ENCODE measurements at places on chromosomes 7 and 10.

DNA sequence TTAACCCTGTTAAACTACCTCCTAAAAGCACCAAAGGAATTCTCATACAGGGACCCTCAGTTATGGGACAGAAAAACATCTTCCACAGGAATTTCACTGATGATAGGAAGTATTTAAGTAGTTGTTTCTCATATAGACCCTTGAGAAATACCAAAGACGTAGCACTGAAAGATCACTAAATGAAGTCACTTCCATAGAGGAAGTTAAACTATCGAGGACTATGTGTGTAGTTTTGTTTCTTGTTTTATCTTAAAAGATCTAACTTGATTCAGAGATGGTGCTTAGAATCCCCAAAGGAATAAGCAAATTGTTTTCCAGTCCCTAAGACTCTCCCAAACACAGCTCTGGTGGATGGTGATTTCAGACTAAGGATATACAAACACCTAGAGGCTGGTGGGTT lies 94.8 kb upstream of the AFAP1L2 start:
- no peak for DNase-seq

- no peak for DNase-seq
These were observed 425.2 kb upstream of the VSTM2A start for GRCh38 chr7:54116956-54117355.

DNA sequence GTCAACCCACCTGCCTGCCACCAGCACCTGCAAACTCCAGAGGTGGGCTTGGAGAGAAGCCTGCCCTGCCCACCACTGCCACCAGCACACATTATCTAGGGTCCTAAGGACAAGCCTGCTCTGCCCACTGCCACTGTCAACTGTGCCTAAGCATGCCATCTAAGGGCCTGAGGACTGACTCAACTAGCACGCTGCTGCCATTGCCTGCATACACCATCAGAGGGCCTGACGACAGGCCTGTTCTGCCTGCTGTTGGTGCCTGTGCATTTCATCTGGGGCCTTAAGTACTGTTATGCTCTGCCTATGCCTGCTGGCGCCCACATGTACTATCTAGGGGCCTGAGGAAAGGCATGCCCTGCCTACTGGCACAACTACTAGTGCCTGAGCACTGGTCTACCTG lies 27.0 kb upstream of the LRRD1 start:
- no peak for DNase-seq

GRCh38 chr7:27156916-27157701 lies 634 bp upstream of the HOXA7 start:
- DNase-seq = no peak

Measured in activated CD8-positive, alpha-beta memory T cell treated with anti-CD3 and anti-CD28 coated beads, Interleukin-2, amount 50 U/mL, for 4 hours (primary cell).